Smooth muscle cell of the coronary artery (primary cell): ENCODE measurements at places on chromosomes 1 and 21. TPM values are rescaled to one million over a fixed set of nuclear protein-coding genes. Genes with fewer than 3 reads are reported as not detected.

The PKLR gene
- total RNA-seq, result not detected in 2 replicates

The CRYAA gene
- not detected in 2 replicates for total RNA-seq

The ANGPTL3 gene
- not detected in 2 replicates for total RNA-seq

The OR2T29 gene
- total RNA-seq, result not detected in 2 replicates

The SERPINC1 gene
- not detected in 2 replicates for total RNA-seq

The CDK18 gene
- total RNA-seq, result 0.47 and 1.1 TPM in 2 replicates

The STRIP1 gene
- total RNA-seq, result 35.9 and 61.7 TPM in 2 replicates

The RXFP4 gene
- not detected in 2 replicates for total RNA-seq

The ATXN7L2 gene
- total RNA-seq, result 0.90 and 2.0 TPM in 2 replicates
